ENCODE measurements at places on chromosomes 5 and 9. TPM values are rescaled to one million over a fixed set of nuclear protein-coding genes. Genes with fewer than 3 reads are reported as not detected.

GRCh38 chr5:169192536-169192935, 108.4 kb downstream of the SLIT3 start:
- no peak for DNase-seq

DNA sequence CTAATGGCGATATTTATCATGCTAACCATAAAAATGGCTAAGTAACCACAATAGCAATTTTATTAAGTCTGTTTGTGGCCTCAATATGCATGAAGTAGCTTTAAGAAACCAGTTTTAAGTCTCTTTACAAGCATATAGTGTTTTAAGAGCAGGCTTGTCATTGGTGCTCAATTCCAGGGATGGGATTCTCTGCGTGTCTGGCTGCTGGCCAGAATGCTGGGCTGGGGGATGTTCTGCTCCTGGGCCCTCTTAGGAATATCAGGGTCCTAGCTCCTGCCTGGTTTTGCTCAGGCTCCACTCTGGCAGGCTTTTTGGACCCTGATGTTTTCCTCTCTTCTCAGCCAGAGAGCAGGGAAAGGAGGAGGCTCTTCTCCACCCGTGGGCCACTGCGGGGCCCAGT, 127.2 kb downstream of the PDE8B start:
- DNase-seq = no peak

The GABRB2 gene
- total RNA-seq = 0.47 TPM

The UGT3A1 gene
- not detected for total RNA-seq

The KIF12 gene
- not detected for total RNA-seq

The LSM11 gene
- 3.1 TPM for total RNA-seq

Data from HT1080 (cell line).